ENCODE measurements at places on chromosomes 1 and 21.

DNA sequence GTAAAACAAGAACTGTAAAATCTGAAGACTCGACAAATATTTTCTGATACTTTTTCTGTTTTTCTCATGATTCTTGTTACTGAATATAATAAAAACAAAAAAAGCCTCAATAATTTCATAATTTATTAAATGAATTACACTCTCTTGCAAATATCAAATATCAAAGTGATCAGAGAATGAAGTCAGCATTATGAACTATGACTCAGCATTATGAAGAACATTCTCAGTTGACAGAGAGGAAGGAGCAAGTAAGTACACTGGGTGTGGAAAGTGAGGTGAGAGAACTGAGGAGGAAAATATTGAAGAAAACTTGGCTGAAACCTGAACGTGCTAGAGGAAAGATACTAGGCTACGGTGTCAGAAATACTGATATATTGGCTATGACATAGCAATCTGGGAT is 529.5 kb downstream of the KCNT2 start:
- DNase-seq = no peak

GRCh38 chr1:100882698-100883097 is 11.9 kb downstream of the EXTL2 start:
- no peak for DNase-seq

DNA sequence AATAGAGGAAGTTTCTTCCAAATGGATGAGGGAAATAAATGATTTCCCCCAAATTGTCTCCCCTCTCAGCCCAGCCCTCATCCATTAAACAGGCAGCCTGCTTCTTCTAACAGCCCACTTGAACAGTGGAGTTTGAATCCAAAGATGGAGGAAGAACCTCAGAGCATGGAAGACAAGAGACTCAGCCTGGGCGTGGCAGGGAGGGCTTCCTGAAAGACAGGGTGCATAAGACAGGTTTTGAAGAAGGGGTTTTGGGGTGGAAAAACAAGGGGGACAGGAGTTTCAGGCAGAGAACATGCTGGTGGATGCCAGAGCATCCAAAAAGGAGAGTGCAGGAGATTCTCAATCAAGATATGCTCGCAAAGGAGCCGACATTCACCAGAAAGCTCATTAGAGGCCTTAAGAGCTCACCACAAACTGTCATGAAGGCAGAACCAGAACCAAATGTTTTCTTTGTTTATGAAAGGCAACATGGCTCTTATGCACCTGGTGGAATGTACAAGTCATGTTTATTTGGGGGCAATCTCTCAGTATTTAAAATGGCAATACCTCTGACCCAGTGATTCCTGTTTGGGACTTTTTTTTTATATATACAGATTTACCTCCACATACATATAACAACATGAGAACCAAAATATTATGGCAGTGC is 26.5 kb upstream of the TSPEAR start:
- no peak for DNase-seq

DNA sequence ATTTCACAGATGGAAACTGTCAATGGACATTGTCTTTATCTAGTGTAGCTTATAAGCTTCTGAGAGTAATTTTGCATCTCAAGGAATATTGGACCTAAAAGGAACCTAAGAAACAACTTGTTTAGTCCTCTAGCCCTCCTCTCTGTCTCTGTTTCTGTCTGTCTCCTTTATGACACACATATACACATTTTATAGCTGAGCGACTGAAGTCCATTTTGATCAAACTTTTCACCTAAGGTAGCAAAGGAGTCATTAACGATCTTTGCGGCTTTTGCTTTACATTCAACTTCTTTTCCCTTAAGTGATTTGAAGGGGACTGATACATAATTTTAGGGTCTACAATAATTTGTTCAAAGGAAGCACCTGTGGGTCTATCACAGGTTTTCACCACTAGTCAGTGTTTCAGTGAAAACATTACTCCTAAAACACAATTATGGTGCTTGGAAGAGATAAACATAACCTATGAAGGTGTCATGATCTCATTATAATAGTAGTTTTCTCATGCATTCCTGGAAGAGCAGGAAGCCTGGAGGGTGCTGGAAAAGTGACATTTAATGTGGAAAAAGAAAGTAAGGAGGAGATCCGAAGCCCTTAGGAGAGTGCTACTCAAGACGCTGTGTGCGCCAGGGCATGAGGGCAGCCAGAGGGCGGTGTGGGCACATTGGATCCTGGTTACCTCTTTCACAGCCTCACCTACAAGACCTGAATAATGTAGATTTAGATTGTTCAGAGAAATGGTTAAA is 248.6 kb downstream of the DNM3 start:
- DNase-seq = peak; percentile 33

DNA sequence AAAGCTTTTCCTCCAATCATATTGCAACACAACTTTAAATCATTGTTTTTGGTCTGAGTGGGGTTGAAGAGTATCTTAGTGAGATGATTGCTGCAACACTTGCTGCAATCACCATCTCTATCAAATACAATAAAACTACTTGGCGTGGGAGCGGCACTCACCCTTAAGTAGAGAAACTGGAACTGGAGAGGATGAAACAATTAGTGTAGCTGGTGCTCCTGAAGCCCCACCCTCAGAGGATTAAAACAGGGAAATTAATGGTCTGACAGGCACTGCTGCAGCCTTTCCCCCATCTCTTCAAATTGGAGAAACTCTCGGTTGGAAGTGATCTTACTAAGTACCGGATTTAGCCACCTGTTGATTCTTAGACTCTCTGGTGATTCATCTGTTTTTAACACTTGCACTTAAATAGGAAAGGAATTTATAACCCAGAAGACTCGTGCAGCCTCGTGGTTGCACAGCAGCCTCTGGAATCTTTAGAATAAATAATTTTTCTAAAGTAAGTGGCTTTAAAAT is 80.5 kb upstream of the KIF26B start:
- no peak for DNase-seq

DNA sequence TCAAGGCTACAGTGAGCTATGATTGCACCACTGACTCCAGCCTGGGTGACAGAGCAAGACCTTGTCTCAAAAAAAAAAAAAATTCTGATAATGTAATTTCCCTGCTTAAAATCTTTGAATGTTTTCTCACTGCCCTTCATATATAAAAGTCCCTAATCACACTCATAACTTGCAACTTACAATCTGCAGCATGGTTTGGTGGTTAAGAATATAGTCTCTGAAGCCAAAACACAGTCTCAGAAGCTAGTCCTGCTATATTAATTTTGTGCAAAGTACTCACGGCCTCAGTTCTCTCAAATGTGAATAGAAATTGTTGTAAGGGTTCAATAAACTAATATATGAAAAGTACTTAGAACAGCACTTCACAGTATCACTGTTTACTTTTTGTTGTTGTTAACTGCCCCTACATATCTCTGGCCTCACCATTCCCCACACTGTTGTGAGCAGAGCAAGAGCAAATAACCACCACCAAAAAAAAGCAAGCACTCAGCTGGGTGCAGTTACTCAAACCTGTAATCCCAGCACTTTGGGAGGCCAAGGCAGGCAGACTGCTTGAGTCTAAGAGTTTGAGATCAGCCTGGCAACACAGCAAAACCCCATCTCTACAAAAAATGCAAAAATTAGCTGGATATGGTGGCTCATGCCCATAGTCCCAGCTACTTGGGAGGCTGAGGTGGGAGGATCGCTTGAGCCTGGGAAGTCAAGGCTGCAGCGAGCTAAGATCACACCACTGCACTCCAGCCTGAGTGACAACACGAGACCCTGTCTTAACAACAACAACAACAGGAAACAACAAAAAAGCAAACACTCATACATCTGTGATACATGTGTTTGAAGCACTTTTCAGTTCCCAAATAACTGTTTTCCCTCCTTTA is 22.4 kb downstream of the ASH1L start:
- DNase-seq = no peak

DNA sequence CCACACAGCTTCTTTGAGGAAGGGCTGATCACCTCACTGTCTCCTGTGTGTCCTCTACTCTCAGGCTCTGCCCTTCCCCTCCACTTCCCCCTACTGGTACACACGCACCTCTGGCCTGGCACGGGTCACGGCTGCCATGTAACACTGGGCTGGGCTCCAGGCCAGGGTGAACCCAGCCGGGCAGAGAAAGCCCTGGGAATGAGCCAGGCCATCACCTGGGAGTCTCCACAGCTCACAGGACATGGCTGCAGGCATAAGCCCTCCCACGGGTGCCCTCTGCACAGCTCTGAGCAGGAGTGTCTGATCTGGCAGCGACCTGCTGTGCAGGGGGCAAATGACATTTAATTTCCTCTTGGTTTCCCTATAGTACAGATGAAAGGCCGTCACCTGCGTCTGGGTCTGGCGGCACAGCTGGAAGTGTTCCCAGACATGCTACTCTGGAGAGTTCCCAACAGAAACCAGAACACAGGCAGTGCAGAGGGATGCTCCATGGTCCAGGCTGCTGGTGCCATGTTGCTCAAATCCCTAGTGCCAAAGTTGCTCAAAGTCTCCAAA is 61.2 kb downstream of the ERI3 start:
- no peak for DNase-seq

- no peak for DNase-seq
Measured at GRCh38 chr1:67827688-67828087, 5.6 kb downstream of the GNG12 start.

GRCh38 chr1:151574575-151575529 is 34.7 kb downstream of the TUFT1 start:
- DNase-seq = no peak

DNA sequence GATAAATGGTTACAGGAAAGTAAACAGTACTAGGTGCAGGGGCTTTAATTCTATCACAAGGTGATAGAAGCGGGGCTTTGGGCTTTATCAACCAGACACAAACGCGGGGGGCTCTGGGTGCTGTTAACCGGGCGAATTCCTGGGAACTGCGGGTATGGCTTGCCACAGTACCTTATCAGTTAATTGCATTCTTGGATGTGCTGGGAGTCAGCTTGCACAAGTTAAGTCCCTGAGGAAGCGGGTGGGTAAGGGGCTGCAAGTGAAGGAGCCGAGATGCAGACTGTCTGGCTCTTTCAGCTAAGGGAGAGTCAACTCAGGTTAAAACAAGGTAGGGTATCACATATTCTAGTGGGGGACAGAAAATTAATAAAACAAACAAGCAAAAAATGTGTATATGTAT is 661 bp downstream of the GBP4 start:
- no peak for DNase-seq

GRCh38 chr1:44015206-44015605 is 16.1 kb downstream of the SLC6A9 start:
- no peak for DNase-seq

DNA sequence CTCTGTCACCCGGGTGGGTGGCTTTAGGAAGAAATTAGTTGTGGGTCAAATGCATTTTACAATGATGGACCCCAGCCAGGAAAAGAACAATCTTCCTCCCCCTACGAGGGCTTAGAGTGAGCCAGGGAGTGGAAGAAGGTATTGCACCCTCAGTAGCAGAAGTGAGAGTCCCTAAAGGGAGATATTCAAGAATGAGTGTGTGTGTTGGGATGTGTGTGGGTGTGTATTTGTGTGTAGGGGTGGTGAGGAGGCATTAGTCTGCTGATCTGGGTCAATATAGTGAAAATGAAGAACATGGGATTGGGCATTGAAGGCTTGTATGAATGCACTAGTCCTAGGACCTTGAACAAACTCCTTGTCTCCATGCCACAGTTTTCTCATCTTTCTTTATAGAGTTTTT is 85.2 kb upstream of the RUNX1 start:
- DNase-seq = no peak

- DNase-seq = no peak
Measured at GRCh38 chr21:33902349-33902748, 13.3 kb downstream of the ATP5PO start.

GRCh38 chr1:153364156-153364555 is 6.5 kb downstream of the S100A9 start:
- no peak for DNase-seq

- DNase-seq = no peak
Measured at GRCh38 chr1:192762265-192762664, 46.6 kb upstream of the RGS2 start.

DNA sequence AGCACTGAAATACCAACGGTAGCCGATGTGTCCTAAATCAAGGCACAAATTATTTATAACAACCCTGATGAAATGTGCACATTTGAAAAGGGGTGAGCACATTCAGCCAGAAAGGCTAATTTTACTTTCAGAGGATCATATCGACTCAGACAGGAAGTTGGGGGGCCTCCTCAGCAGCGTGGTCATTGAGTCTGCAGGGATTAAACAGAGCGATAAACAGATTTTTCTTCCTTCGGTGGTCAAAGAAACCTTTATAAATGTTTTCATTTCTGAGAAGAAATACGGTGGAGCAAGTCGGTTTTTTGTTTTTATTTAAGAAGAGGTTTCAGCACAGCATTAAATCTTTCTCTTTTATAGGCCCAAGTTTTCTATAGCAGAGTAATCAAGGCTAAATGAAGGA is 45.7 kb downstream of the PGM1 start:
- DNase-seq = no peak

DNA sequence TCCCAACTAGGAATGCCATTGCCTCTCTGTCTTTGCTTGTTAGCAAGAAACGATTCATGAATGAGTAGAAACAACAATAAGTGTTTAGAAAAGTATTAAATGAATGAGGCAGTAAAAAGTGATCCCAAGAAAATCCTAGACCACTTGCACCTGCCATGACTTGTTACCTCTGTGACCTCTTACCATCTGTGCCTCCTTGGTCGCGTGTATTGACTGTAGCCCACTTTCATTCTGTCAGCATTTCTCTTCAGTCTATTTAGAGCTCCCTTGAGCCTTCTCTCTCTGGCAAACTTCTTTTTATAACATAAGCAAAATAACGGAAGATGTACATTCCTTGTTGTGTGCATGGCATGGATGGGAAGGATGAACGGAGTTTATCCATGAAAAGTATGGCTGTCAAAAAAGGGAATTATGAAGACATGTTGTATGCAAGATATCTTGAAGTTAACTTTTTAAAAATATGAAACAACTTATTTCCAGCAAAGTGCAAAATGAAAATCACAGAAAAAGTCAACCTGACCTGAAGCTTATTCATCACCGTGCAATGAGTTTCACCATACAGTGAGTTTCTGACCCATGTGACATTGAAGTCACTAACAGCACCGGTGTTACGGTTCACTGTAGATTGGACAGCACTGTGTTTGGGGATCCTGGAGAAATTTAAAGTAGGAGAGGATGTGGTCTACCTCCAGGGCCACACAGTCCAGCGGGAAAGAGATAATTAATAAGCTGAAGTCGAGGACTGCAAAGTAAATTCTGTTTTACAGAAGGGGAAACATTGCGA is 47.7 kb downstream of the KCNK1 start:
- DNase-seq = no peak

- DNase-seq = no peak
Measured at GRCh38 chr1:145711213-145711651, 4.1 kb upstream of the PDZK1 start.

DNA sequence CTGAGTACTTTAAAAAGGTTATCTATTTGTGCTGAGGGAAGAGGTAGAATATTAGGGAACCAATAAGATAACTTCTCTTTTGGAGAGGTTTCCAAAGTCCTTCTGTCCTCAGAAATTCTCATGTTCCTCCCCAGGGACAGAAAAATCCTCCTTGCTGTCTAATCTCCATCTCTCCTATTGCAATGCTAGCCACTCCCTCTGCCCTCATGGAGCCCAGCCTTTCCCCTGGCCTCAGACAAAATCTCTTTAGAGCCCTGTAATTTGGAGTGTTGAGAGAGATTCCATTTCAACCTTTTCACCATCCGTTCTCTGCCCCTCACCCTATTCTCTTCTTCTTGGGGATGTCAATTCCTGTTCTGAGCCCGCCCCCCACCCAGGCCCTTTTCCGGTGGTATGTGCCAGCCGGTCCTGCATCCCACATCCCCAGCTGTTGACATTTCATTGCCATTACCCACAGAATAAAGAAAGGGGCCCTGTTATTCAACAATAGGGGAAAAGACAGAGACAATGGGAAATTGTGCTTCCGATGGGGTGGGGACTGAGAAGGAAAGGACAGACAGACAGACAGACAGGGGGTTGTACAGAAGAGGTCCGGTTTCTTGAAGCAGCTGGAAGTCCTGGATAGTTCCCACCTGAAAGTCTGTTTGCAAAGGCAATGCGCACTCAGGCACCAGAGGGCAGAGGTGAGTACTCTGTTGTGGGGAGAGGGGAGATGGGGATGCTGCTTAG is at the start of gene HAPLN2:
Gene HAPLN2 (plus strand): TSS at position 563 of the 729 bp plus-strand sequence. CDS start 4,076 bp downstream, outside the sequence.
- DNase-seq = no peak
